Smooth muscle cell of bladder (primary cell): ENCODE measurements at places on chromosomes 13 and 19. TPM values are rescaled to one million over a fixed set of nuclear protein-coding genes. Genes with fewer than 3 reads are reported as not detected.

CYP2A6 gene
- not detected in 2 replicates for total RNA-seq

NXNL1 gene
- not detected in 2 replicates for total RNA-seq

FXYD3 gene
- 0.37 TPM in 1 of 2 replicates, not detected in the other for total RNA-seq

HIPK4 gene
- 0.14 and 0.18 TPM in 2 replicates for total RNA-seq

ADPRHL1 gene
- total RNA-seq = 1.3 and 1.6 TPM in 2 replicates

ZNF91 gene
- total RNA-seq = 11.7 and 12.9 TPM in 2 replicates

DUS3L gene
- total RNA-seq = 19.5 and 28.3 TPM in 2 replicates

FREM2 gene
- total RNA-seq = under 0.01 TPM in 2 replicates

FAM216B gene
- total RNA-seq = 0.09 and 0.14 TPM in 2 replicates

IQCN gene
- 0.14 and 0.28 TPM in 2 replicates for total RNA-seq

WTIP gene
- 37.8 and 72.9 TPM in 2 replicates for total RNA-seq

KIR2DL4 gene
- total RNA-seq = not detected in 2 replicates

NCR1 gene
- not detected in 2 replicates for total RNA-seq

GSX1 gene
- not detected in 2 replicates for total RNA-seq

FXYD1 gene
- total RNA-seq = 2.4 and 2.6 TPM in 2 replicates

ARL11 gene
- not detected in 2 replicates for total RNA-seq

CGB3 gene
- total RNA-seq = not detected in 2 replicates

CHAF1A gene
- 3.4 and 4.3 TPM in 2 replicates for total RNA-seq

C19orf47 gene
- 3.6 and 4.8 TPM in 2 replicates for total RNA-seq

SLAIN1 gene
- total RNA-seq = 0.14 and 0.37 TPM in 2 replicates

MBD3L1 gene
- not detected in 2 replicates for total RNA-seq

DENND1C gene
- total RNA-seq = not detected in 2 replicates

SACS gene
- total RNA-seq = 28.8 and 30.0 TPM in 2 replicates

TEX101 gene
- not detected in 2 replicates for total RNA-seq

ATP8B3 gene
- 0.55 and 0.85 TPM in 2 replicates for total RNA-seq

LRRC8E gene
- 6.0 and 6.3 TPM in 2 replicates for total RNA-seq

ZNF708 gene
- 3.2 and 3.8 TPM in 2 replicates for total RNA-seq

PSG7 gene
- under 0.01 TPM in 1 of 2 replicates, not detected in the other for total RNA-seq

RNF17 gene
- 0.14 TPM in 1 of 2 replicates, not detected in the other for total RNA-seq

C2CD4C gene
- total RNA-seq = not detected in 2 replicates

C19orf33 gene
- 0.65 and 0.71 TPM in 2 replicates for total RNA-seq

OR7D2 gene
- total RNA-seq = not detected in 2 replicates

LYPD5 gene
- total RNA-seq = 0.14 and 0.74 TPM in 2 replicates

ZNF468 gene
- total RNA-seq = 29.7 and 30.0 TPM in 2 replicates

CEACAM4 gene
- total RNA-seq = not detected in 2 replicates

CGB5 gene
- total RNA-seq = not detected in 2 replicates

ZNF543 gene
- 9.1 and 10.1 TPM in 2 replicates for total RNA-seq

HCST gene
- total RNA-seq = 1.00 and 2.8 TPM in 2 replicates

MBD3L2 gene
- total RNA-seq = not detected in 2 replicates

NCCRP1 gene
- not detected in 2 replicates for total RNA-seq

KCNN1 gene
- 0.09 TPM in 1 of 2 replicates, not detected in the other for total RNA-seq

KIR2DL1 gene
- not detected in 2 replicates for total RNA-seq

FUT1 gene
- 0.28 TPM in 2 replicates for total RNA-seq

MAG gene
- not detected in 2 replicates for total RNA-seq

HTR2A gene
- total RNA-seq = 0.43 and 3.1 TPM in 2 replicates

MCF2L gene
- 0.14 and 0.55 TPM in 2 replicates for total RNA-seq

SYT3 gene
- 0.09 TPM in 1 of 2 replicates, not detected in the other for total RNA-seq

PIK3R2 gene
- 3.4 and 7.4 TPM in 2 replicates for total RNA-seq

BEST2 gene
- total RNA-seq = not detected in 2 replicates

HOMER3 gene
- 51.9 and 72.1 TPM in 2 replicates for total RNA-seq

FARP1 gene
- 30.6 and 31.5 TPM in 2 replicates for total RNA-seq

IGSF23 gene
- not detected in 2 replicates for total RNA-seq

ZNF681 gene
- 0.28 TPM in 2 replicates for total RNA-seq

OR7A5 gene
- total RNA-seq = not detected in 2 replicates

PLEKHF1 gene
- 24.9 and 31.9 TPM in 2 replicates for total RNA-seq
